ENCODE measurements at places on chromosomes 11 and 22. TPM values are rescaled to one million over a fixed set of nuclear protein-coding genes. Genes with fewer than 3 reads are reported as not detected.

GRCh38 chr11:80239217-80239616, 798.4 kb upstream of the TENM4 start:
- no peak overlapping the region for H3K27ac ChIP-seq
- H3K4me3 ChIP-seq: no peak overlapping the region
- H3K27me3 ChIP-seq: no peaks in the 10 kb centered on the region
- no peaks in the 10 kb centered on the region for H3K4me1 ChIP-seq
- no peak for DNase-seq
- H3K36me3 ChIP-seq: no peaks in the 10 kb centered on the region

DNA sequence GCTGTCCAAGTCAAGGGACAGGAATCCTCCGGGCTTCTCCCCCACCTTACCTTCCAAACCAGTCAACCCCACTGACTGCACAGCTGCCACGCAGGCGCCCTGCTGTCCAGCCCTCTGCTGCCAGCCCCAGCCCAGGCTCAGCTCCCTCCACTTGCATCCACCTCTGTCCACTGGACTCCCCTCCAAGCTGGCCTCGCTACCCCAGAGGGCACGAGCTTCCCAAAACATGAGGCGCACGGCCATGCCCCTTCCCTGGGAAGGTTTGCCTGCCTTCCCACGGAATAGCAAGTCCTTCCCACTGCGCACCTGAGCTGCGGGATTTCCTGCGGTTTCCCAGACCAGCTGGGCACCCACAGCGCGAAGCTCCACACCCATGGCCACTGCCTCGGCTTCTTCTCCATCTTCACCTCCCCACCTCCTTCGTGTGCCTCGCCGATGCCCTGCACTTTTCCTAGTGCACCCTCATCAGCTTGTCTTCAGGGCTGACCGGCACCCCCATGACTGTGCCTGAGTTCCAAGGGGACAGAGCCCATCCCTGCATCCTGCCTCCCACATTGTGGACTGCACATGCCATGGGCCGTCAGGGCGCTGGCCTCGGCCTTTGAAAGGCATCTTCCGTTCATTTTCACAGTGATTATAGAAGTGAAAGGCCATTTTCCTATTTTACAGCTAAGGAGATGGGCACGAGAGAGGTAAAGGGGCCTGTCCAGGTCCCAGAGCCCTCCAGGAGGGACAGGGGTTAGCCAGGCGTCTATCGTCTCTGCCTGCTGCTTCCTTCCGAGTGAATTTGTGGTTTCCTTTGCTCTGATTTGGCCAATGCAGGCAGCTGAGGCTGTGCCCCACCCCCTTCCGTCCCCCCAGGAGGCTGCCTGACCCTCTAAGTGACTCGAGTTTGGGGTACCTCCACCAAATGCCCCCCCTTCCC, 16.4 kb downstream of the IFITM10 start:
- peaks cover 8% of the 10 kb centered on the region for H3K4me1 ChIP-seq
- peak overlapping the region; percentile 69 for H3K27ac ChIP-seq
- peaks cover 6% of the 10 kb centered on the region for H3K36me3 ChIP-seq
- no peak for DNase-seq

GRCh38 chr11:108466405-108466804, 924 bp downstream of the C11orf65 start:
- peak overlapping the region; percentile 98 for H3K4me3 ChIP-seq
- H3K27me3 ChIP-seq: no peaks in the 10 kb centered on the region
- H3K4me1 ChIP-seq: peaks cover 13% of the 10 kb centered on the region
- DNase-seq: no peak
- H3K36me3 ChIP-seq: peaks cover 2% of the 10 kb centered on the region

GRCh38 chr11:60193687-60194433, 11.0 kb upstream of the MS4A6A start:
- peaks cover 32% of the 10 kb centered on the region for H3K27me3 ChIP-seq
- DNase-seq: peak; percentile 52
- H3K4me3 ChIP-seq: no peak overlapping the region
- no peak overlapping the region for H3K27ac ChIP-seq
- H3K36me3 ChIP-seq: no peaks in the 10 kb centered on the region

DNA sequence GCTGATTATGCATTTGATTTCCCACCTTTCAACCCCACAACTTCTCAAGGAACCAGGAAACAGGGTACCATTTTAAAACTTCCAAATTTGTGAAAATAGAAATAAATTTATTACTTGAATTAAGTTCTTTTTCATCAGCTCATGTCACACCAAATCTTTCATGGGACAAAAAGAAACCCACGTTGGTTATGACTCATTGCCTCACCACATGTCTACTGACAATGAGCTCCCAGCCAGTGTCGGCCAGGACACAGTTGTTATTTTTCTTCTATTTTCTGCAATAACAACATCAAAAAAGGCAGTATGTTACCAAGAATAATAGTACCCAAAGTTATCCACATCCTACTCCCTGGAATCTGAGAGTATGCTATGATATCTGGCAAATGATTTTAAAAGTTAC, 17.3 kb downstream of the MS4A6A start:
- no peaks in the 10 kb centered on the region for H3K4me1 ChIP-seq
- no peak for DNase-seq
- H3K27ac ChIP-seq: no peak overlapping the region
- peaks cover 32% of the 10 kb centered on the region for H3K27me3 ChIP-seq

GRCh38 chr11:61587951-61588727, 7.3 kb upstream of the SYT7 start:
- H3K27ac ChIP-seq: no peak overlapping the region
- H3K4me1 ChIP-seq: peaks cover 16% of the 10 kb centered on the region
- H3K27me3 ChIP-seq: peaks cover 45% of the 10 kb centered on the region
- DNase-seq: peak; percentile 47

GRCh38 chr22:30386608-30386959, 627 bp downstream of the RNF215 start:
- no peak overlapping the region for H3K27ac ChIP-seq
- peaks cover 11% of the 10 kb centered on the region for H3K4me1 ChIP-seq
- H3K36me3 ChIP-seq: no peaks in the 10 kb centered on the region

GRCh38 chr11:102186551-102187191, 76.4 kb downstream of the YAP1 start:
- DNase-seq: no peak
- H3K4me3 ChIP-seq: no peak overlapping the region
- no peaks in the 10 kb centered on the region for H3K36me3 ChIP-seq
- no peak overlapping the region for H3K27ac ChIP-seq
- peaks cover 20% of the 10 kb centered on the region for H3K27me3 ChIP-seq

The IFITM1 gene
- 363 TPM for total RNA-seq

The ROBO4 gene
- not detected for total RNA-seq

The C11orf87 gene
- total RNA-seq: not detected

The TNNT3 gene
- total RNA-seq: 8.9 TPM

The ARHGAP42 gene
- total RNA-seq: 0.12 TPM

The OTOG gene
- total RNA-seq: not detected

The C22orf42 gene
- not detected for total RNA-seq

All from T-helper 17 cell (primary cell).